Motor neuron (in vitro differentiated cells): ENCODE measurements at places on chromosomes 16 and 17.

DNA sequence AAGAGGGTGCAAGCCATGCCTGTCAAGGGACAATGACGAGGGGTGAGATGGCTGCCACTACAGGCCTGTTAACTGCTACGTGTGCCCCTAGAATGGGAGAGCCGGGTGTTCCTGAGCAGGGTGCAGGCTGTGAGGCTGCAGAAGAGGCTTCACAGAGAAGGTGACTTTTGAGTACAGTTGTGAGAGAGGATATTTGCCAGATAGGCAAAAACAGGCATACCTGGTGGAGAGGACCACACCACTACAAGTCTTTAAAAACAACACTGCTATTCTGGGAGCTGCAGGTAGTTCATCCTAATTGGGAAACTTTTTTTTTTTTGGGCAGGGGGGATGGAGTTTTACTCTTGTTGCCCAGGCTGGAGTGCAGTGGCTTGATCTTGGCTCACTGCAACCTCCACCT is 50.7 kb upstream of the ICAM2 start:
- ATAC-seq: no peak

DNA sequence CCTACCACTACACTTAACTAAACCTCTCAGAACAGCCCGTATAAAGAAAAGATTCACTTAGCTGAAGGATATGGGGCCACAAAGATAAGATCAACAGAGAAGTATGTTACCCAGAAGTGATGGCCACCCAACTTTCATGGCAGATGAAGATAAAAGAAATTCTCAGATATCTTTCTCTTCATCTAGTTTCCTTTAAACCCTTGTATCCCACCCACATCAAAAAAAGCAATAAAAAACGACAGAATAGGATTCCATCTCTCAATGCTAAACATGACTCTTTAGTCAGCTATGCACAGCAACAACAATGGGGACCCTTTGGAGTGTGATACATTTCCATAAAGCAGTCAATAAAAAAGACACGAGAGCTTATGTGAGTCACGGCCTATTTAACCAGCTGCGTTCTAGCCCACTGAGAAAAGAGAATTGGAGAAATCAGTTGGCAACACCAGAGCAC is 86.6 kb downstream of the SNX11 start:
- ATAC-seq: peak; percentile 80

DNA sequence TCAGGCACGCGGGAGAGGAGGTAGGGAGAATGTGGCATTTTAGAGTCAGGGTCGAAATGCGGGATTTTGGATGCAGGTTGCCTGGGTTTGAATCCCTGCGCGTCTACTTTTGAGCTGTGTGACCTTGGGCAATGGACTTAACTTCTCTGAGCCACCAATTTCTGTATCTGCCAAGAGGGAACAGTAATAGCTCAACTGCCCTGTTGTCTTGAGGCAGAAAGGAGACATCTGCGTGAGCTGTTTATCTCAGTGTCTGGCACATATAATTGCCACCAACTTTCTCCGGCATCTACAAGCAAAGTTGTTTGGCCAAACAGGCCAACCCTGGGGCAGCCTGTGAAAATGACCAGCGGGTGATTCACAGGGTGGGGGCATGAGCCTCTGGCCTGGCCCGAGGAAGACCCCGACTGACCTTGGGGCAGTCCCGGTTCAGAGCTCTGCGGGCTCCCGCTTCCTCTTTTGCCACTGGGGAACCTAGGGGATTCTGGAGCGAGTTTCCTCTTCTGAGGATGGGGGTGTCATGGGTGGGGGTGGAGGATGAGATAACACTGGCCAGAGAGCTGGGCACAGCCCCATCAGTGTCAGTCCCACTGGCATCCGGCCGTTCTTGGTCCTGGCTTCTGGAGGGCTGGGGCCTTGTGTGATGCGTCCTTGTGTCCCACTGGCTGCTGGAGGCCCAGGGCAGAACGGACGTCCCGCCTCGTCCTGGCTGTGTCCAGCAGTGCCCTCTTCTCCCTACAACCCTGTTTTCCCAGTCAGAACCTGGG is 1.3 kb downstream of the SNN start:
- no peak for ATAC-seq

DNA sequence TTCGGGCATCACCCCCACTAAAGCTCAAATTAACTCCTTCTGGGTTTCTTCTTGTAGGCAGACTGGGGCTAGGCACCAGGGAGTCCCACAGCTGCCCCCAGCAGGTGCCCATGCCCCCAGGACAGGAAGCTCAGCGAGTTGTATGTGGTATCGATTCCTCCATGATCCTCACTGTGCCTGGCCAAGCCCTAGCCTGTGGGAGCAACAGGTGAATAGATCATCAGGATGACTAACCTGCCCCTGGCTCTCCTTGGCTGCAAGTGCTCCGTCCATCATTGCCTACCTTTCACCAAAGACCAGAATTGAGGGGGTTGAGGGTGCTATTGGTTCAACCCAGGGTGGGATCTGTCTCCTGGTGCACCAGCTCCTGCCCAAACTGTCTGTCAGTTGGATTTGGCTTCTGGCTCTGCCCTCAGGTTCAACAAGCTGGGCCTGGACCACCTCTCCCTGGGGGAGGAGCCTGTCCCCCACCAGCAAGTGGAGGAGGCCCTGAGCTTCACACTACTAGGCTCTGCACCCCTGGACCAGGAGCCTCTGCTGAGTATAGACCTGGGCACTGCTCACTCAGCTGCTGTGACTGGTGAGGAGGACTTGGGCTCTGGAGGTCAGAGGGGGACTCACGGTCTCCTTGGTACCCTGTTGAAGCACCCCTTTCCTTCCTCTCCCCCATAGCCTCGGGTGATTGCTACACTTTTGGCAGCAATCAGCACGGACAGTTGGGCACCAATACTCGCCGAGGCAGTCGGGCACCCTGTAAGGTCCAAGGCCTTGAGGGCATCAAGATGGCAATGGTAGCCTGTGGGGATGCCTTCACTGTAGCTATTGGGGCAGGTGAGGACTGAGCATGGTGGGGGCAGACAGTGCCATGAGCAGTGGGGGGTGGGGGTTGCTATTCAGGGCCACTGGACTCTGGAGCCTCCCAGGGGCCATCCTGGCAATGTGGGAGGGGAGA is 3.1 kb upstream of the TRAF4 start:
- ATAC-seq: no peak

DNA sequence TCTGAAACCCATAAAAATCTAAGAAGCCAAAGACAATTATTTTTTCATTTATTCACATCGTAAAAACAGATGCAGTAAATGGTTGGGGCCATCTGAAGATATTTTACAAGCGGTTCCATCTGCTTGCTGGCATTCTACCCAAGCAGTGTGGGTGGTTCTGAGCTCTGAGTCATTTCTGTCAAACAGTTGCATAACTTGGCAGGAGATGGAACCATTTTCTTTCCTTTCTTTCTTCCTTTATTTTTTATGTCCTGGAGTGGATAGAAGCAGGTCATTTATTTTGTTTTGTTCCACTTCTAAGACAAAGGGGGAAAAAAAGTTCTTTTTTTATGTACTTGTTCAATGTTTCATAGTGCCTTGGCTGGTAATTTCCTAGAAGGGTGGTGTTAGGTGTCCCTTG is 1151.9 kb upstream of the GOT2 start:
- ATAC-seq: no peak

GRCh38 chr16:11064851-11065250 is 120.5 kb downstream of the CLEC16A start:
- no peak for ATAC-seq

GRCh38 chr16:31472709-31473203 is 804 bp downstream of the TGFB1I1 start:
- ATAC-seq: peak; percentile 2

GRCh38 chr16:30805056-30805369 is 18.0 kb upstream of the ZNF629 start:
- ATAC-seq: peak; percentile 2

- ATAC-seq: no peak
Observed at GRCh38 chr16:68779891-68780290, 42.8 kb downstream of the CDH1 start.

- ATAC-seq: no peak
Observed at GRCh38 chr16:16093628-16094332, 129.5 kb downstream of the ABCC6 start.

GRCh38 chr17:44350733-44351226 is 5.7 kb downstream of the GRN start:
- ATAC-seq: peak; percentile 43

GRCh38 chr17:40993839-40994238 is at the start of gene KRTAP3-3:
Gene KRTAP3-3, minus strand, starts transcription at chr17:40994164. Its CDS starts 67 bp downstream, at chr17:40994097.
- no peak for ATAC-seq

GRCh38 chr16:69804297-69804696 is 42.2 kb downstream of the WWP2 start:
- no peak for ATAC-seq

DNA sequence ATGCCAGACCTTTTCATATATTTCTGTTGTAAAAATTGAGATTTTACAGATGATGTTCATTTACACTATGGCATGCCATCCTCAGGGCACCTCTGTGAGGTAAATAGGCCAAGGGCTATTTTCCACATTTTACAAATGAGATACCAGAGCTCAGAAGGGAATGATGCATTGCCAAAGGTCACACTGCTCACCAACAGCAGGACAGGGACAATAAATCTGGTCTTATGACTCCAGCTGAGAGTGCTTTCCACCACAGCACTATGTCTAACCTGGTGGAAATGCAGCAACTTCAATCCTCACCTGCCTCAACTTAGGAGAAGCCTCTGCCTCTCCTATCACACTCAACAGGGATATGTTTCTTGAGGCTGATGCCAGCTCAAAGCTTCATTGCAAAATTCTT is 40.6 kb downstream of the GRIN2A start:
- peak; percentile 89 for ATAC-seq

DNA sequence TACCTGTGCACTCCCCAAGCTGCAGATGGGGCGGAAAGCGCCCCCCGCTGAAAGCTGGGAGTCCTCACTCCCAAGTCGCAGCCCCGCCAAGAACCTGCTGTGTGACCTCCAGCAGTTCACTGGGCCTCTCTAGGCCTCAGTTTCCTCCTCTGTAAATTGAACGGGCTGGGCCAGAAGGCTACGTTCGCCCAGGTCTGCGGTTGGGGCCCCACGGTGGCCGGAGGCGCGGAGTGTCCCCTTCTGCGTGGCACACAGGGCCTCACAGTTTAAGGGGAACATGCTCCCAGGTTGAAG is 628 bp downstream of the GALK1 start:
- ATAC-seq: no peak
